Right forelimb (tissue), 1 donor: ENCODE measurements at places on chromosomes 3 and 15.

GRCh38 chr3:105385819-105386508, 19.3 kb downstream of the ALCAM start:
- no peak for DNase-seq

DNA sequence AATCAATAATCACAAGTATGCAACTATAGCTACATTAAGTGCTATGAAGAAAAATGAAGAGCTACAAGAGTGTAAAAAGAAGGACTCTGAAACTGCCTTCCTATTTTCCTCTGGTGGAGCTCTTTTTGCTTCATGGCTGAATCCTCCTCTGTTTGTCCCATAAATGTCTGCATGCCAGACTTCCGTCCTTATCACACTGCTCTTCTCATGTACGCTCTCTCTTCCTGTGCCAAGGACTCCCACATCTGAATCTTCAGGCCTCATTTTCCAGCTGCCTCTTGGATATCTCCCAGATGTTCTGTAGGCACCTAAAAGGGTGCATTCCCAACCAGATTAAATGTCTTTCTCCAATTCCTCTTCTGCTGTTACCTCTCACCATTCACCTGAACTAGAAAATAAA, 123.7 kb downstream of the MECOM start:
- DNase-seq = no peak

- no peak for DNase-seq
These were observed 36.8 kb upstream of the TCAIM start for GRCh38 chr3:44301746-44302145.

- DNase-seq = no peak
These were observed 33.6 kb downstream of the MORF4L1 start for GRCh38 chr15:78906316-78906620.

DNA sequence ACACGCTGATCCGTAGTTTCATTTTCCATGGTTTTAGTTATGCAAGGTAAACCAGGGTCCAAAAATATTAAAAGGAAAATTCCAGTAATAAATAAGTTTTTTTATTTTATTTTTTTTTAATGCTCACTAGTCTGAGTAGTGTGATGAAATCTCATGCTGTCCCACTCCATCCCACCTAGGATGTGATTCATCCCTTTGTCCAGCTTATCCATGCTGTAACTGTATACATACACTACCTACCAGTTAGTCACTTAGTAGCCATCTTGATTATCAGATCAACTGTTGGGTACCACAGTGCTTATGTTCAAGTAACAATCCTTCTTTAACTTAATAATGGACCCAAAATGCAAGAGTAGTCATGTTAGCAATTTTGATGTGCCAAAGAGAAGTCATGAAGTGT, 75.2 kb downstream of the ESYT3 start:
- DNase-seq = no peak

DNA sequence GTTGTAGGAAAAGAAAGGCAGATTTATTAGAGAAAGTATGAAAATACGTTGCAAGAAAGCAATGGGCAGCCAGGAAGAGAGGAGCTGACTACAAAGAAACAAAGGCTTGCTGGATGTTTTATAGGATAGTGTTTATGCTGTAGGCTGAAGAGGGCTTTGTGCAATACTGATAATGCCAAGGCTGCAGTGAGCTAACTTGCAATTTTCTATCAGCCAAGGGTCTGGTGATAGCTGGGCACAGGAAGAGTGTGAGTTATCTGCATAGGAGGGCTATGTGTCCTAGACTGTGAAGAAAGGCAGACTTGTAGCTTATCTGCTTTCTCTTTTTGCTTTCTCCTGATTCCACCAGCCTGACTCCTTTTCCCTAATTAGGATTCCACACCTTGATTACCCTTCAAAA, 51.3 kb upstream of the OSBPL11 start:
- no peak for DNase-seq

DNA sequence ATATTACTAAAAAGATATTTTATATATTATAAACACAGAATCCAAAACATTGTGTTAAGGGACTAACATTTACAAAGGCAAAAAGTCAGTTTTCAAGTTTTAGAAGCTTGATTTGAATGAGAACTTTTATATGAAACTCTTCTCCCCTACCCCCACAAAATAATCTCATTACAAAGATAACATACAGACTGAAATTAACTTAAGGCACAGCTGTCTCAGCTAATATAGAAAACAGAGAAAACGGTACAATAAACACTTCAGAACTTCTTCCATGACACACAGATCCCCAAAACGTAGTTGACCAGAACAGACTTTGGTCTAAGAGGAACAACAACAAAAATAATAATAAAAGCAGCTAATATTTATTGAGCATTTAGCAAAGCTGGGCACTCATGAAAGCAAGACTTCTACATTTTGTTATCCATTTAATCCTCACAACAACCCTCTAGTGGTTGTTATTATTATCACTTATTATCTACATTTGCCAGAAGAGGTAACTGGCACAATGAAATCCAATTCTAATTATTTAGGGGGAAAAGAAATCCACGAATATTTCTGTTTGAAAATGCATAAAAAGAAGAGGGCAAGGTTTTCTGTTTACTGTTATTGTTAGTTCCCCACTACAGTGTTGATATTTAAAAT, 68.1 kb downstream of the PFN2 start:
- DNase-seq = no peak

DNA sequence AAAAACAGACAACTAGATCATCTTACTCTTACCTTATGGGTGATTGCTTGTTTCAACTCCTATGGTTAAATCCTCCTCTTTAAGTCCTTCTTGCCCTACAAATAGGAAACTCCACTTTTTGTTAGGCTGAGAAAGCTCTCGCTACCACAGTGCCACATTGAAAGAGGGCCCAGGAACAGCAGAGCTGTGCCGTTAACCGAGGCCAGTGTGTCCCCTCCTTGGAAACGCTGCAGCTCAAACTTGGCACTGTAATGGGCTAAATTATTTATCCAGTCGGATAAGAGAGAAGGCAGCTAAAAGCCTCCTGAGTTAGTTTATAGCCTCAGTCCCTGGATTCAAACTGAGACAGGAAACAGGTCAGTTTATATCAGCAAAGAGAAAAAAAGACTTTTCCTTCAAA, 46.1 kb downstream of the KBTBD12 start:
- no peak for DNase-seq

DNA sequence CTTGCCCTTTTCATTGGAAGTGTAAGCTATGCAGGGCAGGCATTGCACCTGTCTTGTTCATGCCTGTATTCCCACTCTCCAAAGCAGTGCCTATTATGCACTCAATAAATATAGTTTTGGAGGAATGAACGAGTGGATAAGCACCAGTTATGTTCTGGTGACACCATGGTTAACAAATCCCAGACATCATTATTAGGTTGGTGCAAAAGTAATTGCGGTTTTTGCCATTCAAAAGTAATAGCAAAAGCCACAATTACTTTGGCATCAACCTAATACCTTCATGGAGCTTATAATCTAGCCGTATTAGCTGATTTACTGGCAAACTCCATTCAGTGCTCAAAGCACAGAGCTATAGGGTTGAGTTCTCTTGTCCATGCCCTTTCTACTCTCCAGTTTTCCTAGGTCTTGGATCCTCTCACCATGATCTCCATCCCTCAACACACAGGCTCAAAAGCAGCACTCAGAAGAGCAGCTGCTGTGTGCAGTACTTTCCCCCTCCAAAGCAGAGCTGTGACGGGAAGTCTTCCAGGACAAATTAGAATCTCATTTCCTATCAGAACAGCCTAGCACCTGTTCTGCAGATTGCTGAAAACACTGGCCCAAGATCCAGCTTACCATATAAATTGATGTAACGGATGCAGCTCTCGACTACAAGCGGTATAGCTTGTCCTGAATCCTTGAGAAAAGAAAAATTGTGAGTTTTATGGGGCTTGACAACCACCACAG, 63.2 kb upstream of the RAD18 start:
- DNase-seq = no peak
